ENCODE measurements at places on chromosomes 1 and 21. TPM values are rescaled to one million over a fixed set of nuclear protein-coding genes. Genes with fewer than 3 reads are reported as not detected.

GRCh38 chr1:85799737-85800136, 91.5 kb upstream of the ZNHIT6 start:
- DNase-seq, result no peak

The LGR6 gene
- total RNA-seq, result 6.0 TPM

GRCh38 chr1:148315071-148315811, 163.2 kb upstream of the NBPF11 start:
- no peak for DNase-seq

The FCRL4 gene
- not detected for total RNA-seq

The AK4 gene
- total RNA-seq, result 81.3 TPM

The ST3GAL3 gene
- 19.4 TPM for total RNA-seq

The DNASE2B gene
- total RNA-seq, result not detected

GRCh38 chr1:212649020-212649419, 40.5 kb downstream of the ATF3 start:
- no peak for DNase-seq

DNA sequence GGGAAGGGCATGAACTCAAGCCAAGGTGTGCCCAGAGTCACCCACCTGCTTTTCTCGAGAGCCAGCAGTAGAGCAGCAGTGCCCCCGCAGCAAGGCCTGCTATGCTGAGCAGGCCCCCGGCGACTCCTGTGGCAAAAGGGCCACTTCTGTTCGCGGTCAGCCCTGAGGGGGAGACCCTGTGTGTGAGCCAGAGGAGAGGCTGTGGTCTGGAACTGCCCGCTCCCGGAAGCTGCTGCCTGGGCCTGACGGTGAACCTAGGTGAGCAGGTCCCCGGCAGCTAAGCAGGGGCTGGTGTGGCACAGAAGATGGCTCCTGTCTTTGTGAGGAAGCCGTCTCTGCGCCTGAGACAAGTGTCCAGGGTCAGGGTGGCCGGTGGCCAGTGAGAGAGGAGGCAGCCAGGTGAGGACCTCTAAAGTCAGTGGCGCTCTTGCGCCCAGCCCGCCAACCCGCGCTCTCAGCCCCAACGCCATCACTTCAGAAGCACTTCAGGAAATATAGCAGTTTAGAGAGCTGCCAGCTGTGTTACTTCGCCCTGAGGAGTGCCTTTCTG, 31.9 kb downstream of the FCRL5 start:
- DNase-seq, result no peak

Measured in left cardiac atrium (tissue), 4 donors.